ENCODE measurements at places on chromosomes 7 and 10.

DNA sequence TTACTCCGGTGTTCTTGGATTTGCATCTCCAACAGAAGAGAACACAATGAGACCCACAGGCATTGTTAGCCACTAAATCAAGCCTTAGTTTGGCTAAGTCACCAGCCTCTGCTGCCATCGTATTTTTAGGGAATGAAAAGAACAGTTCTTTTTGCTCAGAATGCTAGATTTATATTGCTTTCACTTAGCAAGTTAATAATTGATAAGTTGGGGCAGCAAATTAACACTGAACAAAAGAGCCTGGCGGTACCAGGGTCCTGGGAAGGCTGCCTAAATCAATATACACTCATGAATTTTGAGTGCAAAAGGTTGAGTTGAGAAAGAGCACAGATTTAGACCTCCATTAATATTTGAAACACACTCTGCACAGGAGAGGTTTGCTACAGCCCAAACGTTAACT lies 767.7 kb downstream of the TYW1 start:
- DNase-seq, result no peak

DNA sequence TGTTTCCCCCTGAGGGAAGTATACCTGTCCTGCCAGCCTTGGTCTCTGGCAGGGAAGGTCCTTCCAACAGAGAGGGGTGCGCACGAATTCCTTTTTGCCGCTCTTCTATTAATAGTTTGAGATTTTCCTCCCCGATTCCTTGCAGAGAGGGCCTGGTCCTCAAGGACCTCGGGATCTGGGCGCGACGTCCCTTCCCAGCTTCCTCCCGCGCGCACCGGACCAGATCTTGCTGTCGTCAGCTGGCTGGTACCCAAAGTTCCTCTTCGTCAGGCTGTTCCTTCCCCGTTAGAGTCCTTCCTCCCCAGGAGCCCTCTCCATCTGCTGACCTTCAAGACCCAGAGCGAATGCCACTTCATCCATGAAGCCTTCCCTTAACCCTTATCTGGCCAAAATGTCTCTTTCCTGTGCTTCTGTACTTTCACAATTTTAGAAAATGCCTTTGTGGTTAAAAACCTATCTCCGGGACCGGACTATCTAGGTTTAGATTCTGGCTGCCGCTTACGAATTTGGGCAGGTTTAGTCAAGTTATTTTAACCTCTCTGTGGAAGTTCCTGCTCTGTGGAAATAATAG lies 851 bp upstream of the GOT1 start:
- no peak for DNase-seq

DNA sequence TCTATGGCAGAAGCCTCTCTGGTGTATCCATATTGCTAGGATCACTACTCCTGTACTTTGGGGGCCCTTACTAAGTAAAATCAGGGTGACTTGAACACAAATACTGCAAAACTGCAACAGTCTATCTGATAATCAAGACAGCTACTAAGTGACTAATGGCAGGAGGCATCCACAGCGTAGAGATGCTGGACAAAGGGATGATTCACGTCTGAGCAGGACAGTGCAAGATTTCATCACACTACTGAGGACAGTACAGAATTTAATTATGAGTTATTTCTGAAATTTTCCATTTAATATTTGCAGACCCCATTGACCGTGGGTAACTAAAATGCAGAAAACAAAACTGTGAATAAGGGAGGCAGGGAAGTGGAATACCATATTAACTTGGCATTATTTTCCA lies 10.4 kb downstream of the CUL2 start:
- no peak for DNase-seq

GRCh38 chr7:36659172-36659516 lies 65.2 kb downstream of the AOAH start:
- DNase-seq, result no peak

DNA sequence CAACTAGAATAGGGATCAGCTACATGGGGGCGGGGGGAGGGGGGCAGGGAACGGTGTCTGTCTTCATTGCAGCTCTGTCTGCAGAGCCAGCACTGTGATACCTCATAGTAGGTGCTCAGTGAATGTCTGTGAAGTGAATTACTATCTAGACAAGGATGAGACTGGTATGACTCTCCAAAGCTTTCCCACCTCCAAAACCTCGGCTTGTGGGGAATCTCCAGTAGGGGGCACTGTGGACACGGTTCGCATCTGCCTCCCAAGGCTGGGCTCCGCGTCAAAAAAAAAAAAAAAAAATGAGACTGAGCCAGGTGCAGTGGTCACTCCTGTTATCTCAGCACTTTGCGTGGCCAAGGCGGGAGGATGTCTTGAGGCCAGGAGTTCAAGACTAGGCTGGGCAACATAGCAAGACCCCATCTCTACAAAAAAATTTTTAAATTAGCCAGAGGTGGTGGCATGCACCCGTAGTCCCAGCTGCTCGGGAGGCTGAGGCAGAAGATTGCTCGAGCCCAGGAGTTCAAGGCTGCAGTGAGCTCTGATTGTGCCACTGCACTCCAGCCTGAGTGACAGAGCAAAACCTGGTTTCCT lies 9.6 kb downstream of the TRIM56 start:
- DNase-seq, result no peak

GRCh38 chr7:40824461-40824860 lies 689.7 kb downstream of the SUGCT start:
- DNase-seq, result no peak

GRCh38 chr7:83486536-83486935 lies 162.4 kb downstream of the SEMA3E start:
- DNase-seq, result no peak

DNA sequence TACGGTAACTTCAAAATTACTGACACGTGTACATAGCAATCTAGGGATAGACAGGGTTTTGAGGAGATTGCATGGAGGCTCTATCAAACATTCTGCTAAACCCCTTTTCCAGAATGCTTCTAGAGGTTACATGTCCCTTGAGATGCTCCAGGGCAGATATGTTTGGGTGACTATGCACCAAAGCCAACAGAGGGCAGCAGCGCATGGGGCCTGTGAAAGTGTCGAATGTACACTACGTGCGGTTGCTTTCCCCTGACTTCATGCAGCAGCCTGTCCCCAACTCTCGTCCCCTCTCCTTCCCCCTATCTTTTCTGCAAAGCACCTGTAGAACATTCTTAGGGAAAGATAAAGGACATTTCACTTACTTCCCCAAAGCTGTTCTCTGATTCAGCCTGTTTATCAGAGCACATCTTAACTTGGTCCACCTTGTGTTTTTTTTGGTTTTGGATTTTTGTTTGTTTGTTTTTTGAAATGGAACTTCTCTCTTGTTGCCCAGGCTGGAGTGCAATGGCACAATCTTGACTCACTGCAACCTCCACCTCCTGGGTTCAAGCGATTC lies 90.2 kb downstream of the UBE3C start:
- DNase-seq, result no peak

GRCh38 chr10:29353305-29353704 lies 64.4 kb downstream of the LYZL1 start:
- no peak for DNase-seq

GRCh38 chr7:100071018-100071723 lies 10.4 kb downstream of the ZNF3 start:
- DNase-seq, result no peak

DNA sequence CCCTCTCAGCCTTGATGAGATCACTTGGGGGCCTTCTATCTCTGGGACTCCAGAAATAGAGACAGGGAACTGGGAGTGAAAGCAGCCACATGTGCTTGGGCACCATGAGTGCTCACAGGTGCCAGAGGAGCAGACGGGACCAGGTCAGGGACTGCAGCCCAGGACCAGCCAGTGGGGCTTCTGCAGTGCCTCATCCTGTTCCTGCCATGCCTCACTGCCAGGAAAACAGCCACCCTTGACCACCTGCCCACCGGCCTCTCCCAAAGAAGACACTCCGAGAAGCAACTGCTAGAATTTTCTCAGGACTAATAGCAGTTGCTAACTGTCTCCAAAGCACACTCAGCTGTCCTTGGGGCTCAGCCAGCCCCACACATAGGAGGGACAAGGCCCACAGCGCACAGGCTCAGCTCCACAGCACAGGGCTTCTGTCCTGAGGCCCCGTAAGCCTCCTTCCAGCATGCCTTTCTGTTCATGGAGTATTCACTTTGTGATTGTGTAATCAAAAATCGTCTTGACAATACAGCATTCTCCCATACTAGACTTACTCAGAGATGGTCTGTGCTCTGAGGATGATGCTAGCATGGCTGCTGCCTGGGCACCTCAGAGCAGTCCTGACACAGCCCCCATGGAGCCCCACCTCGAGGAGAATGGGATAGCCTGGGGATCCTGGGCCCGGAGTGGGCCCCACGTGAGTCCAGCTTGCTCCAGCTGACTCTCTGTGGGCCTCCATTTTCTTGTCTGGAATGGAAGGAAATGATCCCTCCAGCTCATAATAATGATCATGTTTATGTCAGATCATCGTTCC lies 115.7 kb upstream of the RET start:
- no peak for DNase-seq

- DNase-seq, result no peak
Observed at GRCh38 chr10:103621783-103622125, 128.2 kb downstream of the NEURL1 start.

DNA sequence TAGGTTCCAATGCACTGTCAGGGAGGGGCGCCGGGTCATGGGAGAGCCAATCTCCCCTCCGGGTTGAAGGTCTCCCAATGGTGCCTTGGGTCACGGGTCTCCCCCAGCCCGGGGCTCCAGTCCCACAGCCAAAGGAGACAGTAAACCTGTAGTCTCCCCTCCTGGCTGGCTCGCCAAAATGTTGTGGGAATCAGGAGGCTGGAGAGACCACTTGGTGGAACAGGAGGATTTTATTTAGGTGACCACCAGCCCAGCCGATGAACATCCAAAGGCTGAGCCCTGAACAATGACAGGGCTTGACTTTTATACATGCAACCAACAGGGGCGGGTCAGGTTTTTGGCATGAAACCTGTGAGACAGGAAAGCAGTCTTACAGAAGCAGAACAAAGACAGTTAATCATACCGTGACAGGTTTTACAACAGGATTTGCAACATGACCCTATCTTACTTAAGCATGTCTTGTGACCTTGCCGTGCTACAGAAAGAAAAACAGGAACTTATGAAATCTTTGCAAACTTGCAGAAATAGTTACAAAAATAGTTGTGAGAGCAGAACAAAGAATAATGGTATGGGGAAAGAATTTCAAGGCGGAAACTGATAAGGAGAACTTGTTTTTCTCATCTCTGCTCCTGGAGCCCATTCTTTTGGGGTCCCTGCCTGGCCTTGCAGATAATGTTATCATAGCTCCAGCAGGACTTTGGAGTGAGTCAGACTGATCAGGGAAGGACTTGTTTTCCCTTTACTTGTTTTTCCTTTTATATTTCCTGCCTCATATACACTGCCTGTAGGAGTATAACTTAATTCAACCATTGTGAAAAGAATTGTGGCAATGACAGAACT lies 7.1 kb downstream of the ERV3-1 start:
- no peak for DNase-seq

DNA sequence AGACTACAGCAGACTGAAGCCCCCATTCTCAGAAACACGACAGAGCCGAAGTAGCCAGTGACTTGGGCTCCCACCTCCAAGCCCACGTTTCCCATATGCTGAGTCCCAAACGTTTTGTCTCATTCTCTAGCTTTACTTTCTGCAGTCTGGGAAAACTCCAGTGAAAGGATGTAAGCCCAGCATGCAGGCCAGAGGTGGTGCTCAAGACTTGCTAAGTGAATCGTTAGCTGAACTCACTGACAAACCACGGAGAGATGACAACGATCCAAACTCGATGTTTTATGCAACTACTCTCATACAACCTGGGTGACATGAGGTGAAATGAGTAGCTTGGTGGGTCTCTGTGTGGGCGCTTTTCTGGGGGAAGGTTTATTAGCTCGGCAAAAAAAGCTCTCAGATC lies 731.8 kb downstream of the SUGCT start:
- DNase-seq, result no peak

- DNase-seq, result no peak
Observed at GRCh38 chr7:9082203-9082602, 648.8 kb downstream of the NXPH1 start.

DNA sequence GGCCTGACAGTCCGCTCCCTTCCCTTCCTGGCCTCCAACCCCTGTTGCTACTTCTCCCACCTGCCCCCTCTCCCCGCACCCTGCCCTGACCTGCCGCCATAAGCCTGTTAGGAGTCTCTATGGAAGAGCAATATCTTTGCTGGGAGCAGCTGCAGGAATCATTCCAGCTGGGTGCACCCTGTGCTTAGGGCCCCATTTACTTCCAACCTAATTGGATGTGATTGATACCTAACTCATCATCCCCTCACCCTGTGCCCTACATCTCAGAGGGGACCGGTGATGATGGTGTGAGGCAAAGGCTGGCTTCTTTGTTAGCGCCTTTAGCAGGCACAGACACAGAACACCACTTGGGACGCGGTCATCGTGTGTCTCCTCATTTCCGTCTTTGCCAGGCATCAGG lies 80.0 kb upstream of the FAM180A start:
- no peak for DNase-seq

- DNase-seq, result no peak
Observed at GRCh38 chr10:101018600-101019439, 12.1 kb downstream of the PDZD7 start.

GRCh38 chr7:11539853-11540252 lies 292.1 kb downstream of the THSD7A start:
- no peak for DNase-seq

DNA sequence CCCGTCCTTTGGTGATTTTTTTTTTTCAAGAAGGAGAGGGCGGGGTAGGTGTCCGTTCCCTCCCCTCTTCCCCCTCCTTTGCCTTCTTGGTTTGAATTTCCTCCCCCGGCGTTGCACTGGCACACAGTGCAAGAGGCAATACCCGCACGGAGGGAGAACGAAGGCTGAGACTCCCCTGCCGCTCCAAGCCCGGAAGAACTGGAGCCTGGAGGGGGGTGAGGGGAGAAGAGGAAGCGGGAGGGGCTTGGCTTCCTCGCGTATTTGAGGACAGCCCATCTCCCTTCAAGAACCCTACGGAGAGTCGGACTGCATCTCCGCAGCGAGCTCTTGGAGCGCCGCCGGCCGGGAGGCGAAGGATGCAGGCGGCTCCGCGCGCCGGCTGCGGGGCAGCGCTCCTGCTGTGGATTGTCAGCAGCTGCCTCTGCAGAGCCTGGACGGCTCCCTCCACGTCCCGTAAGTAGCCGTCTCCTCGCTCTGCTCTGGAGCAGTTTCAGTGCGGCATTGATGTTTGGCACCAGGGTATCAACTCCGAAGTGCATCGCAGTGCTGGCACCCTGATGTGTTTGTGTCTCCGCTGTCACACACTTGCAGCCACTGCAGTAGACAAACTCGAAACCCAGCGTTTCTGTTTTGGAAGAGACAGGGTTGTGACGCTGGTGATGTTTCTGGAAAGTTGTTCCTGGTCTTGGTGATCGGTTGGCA lies at the start of gene CNTNAP2:
CNTNAP2 (plus strand) TSS at position 281 of the 702 bp plus-strand sequence; CDS start at position 357, 76 bp downstream.
- DNase-seq, result no peak

All from stimulated activated CD8-positive, alpha-beta memory T cell treated with anti-CD3 and anti-CD28 coated beads, Interleukin-4, amount 100 ng/mL, for 4 hours (primary cell).